ENCODE measurements at places on chromosomes 11 and 22.

- DNase-seq, result no peak
These were observed 29.0 kb downstream of the TXN2 start for GRCh38 chr22:36452250-36452977.

DNA sequence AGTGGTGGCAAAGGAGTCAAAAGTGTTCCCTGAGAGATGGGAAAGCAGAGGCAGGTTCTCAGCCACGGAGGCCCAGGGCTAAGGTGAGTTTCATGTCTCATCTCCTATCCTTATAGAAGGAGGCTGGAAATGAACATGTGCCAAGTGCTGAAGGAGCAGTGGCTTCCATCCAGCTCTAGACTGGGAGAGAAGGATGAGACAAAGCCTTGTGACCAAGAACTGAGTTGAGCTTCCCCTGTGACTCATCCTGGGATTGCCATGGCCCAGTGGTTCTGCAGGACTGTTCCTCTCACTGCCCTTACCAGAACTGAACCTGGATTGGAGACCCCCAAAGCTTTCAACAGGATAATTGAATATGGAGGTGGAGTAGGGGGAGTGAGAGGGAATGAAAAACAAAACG is 16.7 kb upstream of the OR9Q1 start:
- no peak for DNase-seq

DNA sequence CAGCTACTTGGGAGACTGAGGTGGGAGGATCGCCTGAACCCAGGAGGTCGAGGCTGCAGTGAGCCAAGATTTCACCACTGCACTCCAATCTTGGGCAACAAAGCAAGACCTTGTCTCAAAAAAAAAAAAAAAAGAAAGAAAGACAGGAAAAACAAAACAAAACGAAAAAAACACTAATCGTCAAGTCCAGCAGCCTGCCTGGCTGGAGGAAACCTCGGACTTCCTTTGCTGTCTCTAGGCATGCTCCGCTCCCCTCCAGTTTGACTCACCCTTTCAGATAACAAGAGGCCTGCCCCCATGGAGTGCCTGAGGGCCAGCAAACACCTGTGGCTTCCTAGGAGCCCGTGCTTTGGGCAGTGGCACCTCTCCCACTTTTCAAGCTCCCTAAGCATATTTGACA is 28.8 kb upstream of the CHKA start:
- DNase-seq, result no peak

DNA sequence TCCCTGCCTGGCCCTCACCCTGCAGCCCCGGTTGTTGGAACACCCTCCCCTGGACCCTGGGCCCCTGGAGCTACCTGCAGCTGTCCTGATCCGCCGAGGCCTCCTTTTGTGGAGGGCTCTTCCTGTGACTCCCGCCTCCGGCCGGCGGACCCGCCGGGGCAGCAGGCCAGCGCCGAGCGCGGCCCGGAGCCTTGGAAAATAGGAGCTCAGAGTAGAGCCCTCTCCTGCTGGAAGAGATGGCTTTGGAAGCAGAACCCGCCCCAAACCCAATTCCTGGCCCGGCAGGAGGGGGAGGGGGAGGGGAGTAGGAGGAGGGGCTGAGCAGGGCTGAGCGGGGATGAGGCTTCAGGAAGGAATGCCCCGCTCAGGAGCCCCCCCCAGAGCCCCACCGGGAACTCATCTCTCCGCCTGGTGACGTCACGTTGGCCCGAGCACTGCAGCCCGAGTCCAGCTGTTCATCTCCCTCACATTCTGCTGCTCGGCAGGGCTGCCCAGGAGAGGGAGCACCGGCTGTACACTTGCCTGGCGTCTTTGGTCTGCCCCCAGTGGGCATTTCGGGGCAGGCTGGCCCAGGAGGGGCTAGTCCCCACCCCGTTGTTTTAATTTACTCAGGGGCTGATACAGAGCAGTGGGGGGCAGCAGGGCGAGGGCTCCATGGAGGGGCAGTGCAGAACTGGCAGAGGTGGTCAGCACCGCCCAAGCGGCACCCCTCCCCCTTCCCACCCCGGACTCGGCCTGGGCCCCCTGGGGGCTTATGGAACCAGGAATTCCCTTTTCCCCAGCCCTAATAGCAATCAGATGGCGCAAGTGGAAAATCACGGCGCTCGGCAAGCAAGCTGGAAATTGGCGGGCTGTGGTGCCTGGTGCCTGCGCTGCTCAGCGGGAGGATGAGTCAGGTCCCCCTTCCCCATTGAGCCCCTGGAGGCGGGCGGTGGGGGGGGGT is at the start of gene MRGPRF:
Gene MRGPRF, minus strand, starts transcription at position 238 of the 943 bp plus-strand sequence. CDS start 3,345 bp downstream, outside the sequence.
- DNase-seq, result peak; percentile 89

- DNase-seq, result no peak
These were observed 590 bp upstream of the CD6 start for GRCh38 chr11:60970890-60971289.

DNA sequence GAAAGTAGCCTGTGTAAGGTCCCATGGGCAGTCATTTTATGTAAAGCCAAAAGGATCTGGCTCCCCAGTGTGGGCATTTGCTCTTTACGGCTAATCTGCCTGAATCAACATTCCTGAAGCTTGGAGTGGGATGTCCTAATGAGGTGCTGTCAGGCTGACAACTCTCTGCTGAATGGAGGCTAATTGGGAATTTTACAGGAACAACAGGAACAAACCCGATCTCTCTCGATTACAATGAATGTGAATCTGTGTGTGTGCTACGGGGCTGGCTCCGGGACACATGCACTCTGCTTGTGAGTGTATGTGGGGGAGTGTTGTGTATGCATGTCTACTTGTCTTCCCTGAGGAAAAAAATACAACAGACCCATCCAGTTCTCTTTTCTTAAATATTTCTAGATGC is 415.2 kb downstream of the TENM4 start:
- DNase-seq, result no peak

- DNase-seq, result no peak
These were observed 81.7 kb downstream of the SWAP70 start for GRCh38 chr11:9745411-9746211.

DNA sequence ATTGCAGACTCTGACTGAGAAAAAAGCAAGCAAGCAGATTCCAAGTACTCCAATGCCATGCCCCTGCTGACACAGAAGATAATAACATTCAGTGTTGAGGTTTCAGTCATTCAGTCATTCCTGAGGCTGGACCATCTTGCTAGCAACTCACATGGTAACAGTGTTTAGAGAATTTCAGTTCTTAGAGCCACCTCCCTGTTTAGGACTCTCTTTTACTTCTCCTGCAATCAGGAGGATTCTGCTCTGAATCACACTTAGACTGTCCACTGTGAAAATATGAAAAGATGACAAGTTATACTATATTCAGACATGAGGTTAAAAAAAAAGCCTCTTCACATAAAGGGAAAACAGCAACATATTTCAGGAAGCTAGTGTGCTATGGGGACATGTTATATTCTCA is 183.9 kb upstream of the CTSC start:
- no peak for DNase-seq

DNA sequence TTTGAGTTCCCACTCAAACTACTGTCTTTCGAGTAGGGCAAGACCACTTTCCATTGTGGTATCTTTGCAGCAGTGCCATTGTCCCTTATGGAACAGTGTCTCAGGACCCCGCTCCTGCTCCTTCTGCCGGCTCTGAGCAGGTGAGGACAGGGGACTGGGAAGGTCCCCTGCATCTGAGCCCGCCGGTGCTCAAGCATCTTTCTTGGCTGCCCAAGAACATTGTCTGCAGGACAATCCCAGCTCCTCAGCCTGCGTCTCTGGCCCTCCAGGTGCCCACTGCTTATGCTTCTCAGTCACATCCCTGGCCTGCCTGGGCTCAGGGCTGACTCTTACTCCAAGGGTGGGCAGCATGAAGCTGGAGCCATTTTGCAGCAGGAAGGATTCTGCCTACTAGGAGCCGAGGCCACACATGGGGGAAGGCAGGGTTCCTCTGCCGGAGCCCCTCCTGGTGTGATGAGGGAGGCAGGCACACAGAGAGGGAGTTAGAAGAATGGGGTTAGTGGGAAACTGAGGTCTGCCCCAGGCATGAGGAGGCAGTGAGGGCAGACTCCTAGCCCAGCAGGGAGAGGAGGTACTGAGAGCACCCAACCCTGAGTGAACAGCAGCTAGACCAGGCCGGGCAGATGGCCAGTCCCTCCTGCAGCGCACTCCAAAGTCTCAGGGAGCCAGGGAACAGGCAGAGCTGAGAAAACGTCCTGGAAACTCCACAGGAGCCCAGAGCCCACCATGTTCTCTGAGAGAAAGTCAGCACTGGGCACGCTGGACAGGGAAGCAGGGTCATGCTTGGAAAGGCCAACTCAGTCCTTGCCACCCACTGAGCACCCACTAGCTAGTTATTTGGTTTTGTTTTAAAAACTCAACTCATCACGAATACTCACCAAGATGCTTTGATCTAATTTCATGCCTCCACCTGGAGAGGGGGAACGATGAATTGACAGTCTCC is 7.5 kb upstream of the PPARA start:
- no peak for DNase-seq

DNA sequence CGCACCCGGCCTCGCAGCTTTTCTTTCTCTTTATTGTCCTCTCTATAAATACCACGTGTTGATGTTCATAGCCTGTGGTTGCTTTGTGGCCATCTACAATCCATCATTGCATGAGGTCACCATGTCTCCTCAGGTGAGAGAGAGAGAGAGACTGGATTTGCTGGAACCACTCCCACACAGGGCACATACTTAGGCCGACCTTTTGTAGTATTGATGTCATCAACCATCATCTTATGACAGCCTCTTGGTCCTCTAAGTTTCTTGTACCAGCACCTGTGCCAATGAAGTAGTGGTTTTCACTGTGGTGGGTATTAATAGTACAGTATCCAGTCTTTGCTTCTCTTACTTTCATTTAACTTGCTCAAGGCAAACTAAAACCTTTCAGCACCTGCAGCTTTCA is 22.8 kb upstream of the P2RY6 start:
- DNase-seq, result no peak

DNA sequence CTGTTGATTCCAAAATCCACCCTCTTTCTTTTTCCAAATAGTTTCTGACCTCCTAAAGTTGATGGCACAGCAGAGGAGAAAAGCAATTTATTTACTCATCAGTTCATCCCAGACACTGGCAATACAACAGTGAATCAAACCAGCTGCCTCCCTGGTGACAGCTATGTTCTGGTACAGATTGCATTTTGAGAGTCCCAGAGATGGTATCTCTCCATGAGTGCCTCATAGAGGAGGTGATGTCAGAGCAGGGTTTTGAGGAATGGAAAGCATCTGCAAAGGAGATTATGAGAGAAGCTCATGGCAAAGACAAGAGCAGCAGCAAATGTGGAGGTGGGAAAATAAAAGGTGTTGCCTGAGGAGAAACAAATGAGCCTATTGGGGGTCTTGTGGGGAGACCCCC is 377.2 kb downstream of the MN1 start:
- peak; percentile 36 for DNase-seq

- peak; percentile 98 for DNase-seq
These were observed 6.8 kb upstream of the CHKA start for GRCh38 chr11:68127714-68128681.

GRCh38 chr11:23457641-23458040 is 597.4 kb upstream of the CCDC179 start:
- no peak for DNase-seq

DNA sequence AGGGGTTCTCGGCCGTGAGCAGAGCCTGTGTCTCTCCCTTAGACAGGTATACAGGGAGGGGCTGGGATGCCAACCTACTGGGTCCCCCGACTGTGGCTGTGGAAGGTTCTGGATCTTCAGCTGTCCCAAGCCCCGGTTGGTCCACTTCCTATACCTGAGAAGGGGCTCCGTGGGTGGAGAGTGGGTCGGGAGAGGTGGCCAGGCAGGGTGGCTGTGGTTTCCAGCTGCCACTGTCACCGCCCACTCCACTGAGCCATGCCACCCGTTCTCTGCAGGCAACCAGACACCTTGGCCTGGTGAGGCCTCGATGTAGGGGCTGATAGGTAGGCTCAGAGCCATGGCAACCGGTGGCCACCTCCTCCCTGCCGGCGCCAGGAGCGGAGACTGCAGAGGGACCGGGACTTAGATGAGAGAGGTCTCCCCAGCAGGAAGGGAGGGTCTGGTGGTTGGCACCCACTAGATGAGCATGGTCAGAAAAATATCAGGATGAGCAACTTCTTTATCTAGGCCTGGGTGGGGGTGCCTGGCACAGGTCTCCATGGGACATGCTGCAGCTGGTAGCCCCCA is 53.8 kb downstream of the TRIOBP start:
- DNase-seq, result no peak

DNA sequence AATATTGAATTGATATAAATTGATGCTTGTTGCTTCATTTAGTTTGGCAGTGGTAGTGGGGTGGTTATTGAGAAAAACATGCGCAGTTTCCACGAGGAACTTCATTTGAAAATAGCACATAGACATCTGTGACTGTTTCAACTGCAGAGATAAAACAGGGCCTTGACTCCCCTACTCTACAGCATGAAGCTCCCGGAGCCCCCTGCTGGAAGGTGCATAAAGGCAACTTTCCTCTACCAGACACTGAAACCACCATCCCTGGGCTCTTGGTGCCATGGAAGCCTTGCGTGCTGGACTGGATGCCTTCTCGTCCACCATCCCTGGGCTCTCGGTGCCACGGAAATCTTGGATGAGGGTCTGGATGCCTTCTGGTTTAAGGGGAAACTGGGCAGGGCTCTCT is 195.9 kb downstream of the CSNK2A3 start:
- peak; percentile 59 for DNase-seq

GRCh38 chr11:97143463-97143862 is 753.6 kb downstream of the JRKL start:
- DNase-seq, result no peak

- peak; percentile 95 for DNase-seq
These were observed 8.2 kb downstream of the SUSD2 start for GRCh38 chr22:24189249-24190158.

DNA sequence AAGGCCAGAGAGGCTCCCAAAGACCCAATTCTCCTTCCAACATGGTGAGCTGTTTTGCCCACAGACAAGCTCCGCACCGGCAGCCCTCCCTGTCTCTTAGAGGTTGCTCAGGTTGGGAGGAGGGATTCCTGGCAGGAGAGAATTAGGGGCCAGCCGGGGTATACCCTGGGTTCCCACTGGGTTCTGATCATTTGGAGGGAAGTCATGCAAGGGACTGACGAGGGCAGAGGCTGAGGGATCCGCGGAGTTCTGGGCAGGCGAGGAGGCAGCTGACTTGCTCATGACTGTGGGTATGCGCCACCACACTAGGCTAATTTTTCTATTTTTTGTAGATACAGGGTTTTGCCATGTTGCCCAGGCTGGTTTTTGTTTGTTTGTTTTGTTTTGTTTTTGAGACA is 4.6 kb downstream of the ST3GAL4 start:
- DNase-seq, result no peak

DNA sequence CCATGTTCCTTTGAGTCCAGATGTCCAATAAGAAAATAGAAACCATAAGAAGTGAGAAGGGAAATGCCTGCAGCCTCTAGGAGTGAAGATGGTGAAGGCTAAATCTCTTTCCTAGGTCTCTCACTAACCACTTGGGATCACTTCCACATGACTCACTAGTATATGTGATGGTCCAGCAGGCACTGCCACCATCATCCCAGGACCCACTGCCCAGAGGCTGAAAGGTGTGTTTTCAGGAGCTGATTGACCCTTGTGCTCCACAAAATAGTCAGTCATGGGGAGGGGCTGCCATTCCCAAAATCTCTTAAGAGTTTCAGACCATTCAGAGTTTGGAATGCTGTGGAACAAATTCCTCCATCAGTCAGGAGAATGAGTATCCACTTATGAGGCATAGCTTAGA is 22.9 kb downstream of the UBASH3B start:
- DNase-seq, result no peak
